ENCODE measurements at places on chromosomes 6 and 20.

DNA sequence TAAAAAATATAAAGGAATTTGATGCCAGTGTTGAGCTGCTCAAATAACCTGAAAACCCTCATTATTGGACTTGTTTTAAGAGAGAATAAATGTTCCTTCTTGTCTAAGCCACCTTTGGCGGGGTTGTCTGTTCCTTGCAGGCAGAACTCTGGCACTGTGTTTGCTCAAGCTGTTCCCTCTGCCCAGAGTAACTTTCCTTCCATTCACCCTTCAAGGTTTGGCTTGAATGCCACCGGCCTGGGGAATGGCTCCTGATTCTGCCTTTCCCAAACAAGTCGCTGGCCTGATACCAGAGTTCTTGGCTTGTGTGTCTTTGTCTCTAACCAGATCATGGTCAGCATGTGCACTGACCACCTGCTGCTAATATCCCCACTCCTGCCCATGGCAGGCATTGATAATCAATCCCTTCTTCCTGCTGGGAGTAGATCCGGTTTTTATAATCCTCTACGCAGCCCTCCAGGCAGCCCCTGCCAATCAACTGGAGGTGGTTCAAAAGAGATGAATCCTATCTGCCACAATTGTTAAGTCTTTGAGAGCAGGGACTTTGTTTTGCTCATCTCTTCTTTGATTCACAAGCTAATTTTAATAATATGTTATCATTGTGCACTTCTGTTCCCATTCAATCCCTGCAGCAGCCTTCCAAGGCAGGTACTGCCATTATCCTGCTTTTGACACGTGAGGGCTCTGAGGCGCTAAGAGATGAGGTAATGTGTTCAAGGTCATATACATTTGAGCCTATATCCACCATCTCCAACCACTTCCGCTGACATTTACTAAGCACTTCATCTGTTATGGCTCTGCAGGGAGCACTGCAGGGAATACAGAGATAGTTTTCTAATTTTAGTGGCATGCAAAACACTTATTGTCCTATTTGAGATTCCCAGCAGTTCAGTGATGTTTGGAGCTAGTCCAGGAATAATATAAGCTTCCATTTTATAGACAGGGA lies 3.1 kb upstream of the CCM2L start:
- no peak for DNase-seq

DNA sequence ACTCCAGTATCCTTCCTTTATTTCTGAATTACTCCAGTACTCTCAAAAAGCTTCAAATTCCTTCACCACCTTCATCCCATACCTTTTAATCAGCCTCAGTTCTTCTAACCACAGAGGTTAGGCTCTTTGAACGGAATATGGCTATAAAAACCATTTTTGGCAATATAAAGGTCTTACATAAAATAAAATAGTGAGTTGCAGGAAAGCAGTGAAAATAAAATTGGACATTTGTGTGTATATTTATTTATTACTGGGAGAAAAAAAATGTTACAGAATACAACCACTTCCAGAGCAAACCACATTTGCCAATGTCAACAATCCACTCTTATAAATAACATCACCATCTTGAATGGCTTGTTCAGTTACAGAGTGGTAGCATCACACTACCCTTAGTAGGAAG lies 7.7 kb downstream of the HDDC2 start:
- DNase-seq: no peak

DNA sequence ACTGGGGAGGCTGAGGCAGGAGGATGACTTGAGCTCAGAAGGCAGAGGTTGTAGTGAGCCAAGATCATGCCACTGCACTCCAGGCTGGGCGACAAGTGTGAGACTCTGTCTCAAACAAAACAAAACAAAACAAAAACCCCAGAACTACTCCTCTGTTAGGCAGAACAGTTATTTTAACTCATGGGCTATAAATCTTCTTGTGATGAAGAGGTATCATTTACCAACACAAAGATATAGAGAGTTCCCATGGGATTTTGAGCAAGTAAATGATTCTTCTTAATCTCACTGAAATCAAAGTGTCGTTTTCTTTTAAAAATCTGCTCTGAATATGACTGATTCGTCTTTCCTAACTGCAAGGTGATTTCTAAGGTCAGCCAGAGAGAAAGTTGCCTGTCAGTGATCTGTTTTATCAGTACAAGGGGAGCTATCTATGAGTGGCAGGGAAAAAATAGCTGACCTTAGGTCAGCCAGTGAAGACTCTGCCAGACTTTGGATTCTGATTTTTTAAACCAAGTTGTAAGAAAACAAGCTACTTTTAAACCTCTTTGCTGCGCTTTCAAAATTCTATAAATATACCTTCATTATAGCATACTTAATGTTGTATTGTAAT lies 3.8 kb upstream of the DSP start:
- no peak for DNase-seq

DNA sequence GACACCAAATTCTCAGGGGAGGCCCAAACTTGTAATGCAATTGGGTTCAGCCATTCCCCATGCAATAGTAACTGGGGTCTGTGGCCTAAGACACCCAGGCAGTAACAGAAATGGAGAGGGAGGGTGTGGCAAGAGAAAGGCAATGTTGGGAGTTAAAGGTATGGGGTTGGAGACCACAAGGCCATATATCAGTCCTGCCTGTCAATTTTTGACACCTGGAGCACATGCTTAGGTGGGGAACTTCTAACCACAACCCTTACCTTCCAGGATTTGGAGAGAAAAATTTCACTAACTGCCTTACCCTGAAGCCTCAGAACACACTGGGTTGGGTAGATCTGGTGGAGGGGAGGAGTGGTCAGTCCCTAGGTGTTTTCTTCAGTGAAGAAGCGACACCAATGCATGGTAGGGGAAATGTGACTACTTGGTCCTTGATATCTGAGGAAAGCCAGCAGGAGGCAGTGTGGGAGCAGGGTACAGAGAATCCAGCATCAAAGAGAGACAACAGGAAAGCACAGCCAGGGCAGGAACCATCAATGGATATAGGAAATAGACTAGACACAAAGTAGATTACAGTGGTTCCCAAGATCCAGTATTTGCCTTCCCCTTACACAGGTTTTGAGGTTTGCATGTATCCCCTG lies 6.8 kb upstream of the USP49 start:
- peak; percentile 51 for DNase-seq

GRCh38 chr6:52335576-52335975 lies 26.4 kb upstream of the PAQR8 start:
- DNase-seq: no peak

- DNase-seq: no peak
Measured at GRCh38 chr6:148263010-148263409, 79.6 kb upstream of the SASH1 start.

GRCh38 chr20:19211661-19212468 lies 577 bp upstream of the SLC24A3 start:
- no peak for DNase-seq

DNA sequence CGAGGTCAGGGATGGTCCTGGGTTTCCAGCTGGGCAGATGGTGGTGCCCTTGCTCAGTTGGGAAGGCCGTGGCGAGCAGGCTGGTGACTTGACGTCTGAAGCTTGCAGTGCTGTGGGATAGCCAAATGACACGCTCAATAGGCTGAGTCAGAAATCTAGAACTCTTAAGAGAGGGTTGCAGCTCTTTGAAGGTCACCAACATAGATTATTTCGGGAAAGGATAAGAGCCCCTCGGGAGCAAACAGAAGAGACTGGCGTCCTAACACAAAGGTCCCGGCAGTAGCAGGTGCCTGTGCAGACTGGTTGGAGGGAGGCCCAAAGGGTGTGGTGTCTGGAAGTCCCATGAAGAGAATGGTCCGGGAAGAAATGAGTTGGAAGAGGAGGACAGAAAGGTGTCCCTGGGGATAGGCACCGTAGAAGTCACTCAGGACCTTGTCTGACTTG lies 18.4 kb downstream of the PKIG start:
- no peak for DNase-seq

DNA sequence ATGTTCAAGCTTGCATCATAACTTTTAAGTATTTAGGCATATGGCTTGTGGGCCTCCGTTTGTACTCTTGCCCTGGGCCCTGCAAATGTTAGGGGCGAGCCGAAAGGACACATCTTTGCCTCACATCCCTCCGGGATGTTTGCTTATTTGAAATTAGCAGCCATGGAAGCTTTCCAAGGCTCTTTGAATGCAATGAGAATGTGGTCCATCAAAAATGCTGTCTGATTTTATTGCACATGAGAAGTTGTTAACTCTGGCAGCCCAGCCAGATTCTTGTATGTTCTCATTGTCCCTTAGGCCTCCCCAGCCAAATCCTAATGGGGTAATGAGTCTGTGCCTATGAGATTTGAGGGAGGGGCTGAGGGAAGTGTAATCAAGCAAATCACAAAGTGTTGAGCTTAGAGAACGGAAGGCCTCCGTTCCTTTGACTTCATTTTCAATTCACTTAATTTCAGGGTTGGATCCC lies 261.2 kb upstream of the MARCKS start:
- DNase-seq: no peak

DNA sequence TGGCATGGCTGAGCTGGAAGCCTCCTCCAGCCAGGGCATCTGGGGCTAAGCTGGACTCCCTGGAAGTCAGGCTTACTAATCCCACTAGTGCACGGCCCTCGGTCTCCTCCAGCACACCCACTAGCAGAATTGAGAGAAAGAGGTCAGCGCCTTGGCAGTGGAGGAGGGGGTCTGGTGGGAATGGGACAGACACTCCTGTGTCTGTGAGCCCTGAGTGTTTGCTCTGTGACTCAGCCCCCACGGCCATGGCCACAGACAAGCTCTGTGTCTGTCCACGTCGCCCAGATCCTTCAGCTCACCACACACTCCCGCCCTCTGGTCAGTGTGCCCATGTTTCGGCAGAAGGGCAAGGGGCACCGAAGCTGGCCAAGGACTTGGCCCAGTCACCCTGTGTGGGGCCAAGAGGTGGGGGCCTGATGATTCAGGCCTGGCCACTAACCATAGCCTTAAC lies 8.8 kb downstream of the MDFI start:
- no peak for DNase-seq

- no peak for DNase-seq
Measured at GRCh38 chr6:8113131-8113654, 10.8 kb upstream of the EEF1E1 start.

All from activated gamma-delta T cell treated with Interleukin-2 at 50 U/mL for 16 hours (primary cell).